ENCODE measurements at places on chromosomes 16 and 17.

GRCh38 chr16:50615891-50616290, 65.2 kb downstream of the SNX20 start:
- no peak for DNase-seq

GRCh38 chr17:13096291-13096690, 78.5 kb upstream of the ELAC2 start:
- DNase-seq = no peak

- DNase-seq = no peak
These were observed 4.2 kb downstream of the KRT24 start for GRCh38 chr17:40699371-40699770.

GRCh38 chr17:199191-199604, 17.7 kb upstream of the DOC2B start:
- DNase-seq = no peak

- DNase-seq = no peak
These were observed 14.6 kb downstream of the RBBP6 start for GRCh38 chr16:24553983-24554382.

DNA sequence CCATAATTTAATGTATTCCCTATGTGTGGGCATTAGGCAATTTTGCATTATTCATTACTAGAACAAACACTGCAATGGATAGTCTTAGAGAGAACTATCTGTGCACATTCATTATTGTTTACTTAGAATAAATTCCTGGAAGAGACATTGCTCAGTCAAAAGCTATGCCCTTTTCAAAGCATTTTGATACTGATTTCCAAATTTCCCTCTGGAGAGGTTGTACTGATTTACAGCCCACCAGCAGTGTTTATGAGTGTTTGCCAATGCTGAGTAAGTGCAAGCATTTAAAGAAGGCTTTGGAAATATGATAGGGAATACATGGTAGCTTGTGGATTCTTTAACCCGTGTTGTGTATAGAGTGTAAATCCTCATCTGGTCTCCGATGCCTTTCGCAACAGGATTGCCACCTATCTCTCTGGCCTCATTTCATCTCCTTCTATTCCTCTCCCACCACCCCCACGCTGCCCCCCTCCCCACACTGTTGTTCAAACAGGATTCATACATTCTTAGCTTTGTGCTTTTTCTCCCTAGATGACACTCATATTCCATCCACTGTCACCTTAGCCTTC, 33.4 kb upstream of the MMD start:
- DNase-seq = no peak

DNA sequence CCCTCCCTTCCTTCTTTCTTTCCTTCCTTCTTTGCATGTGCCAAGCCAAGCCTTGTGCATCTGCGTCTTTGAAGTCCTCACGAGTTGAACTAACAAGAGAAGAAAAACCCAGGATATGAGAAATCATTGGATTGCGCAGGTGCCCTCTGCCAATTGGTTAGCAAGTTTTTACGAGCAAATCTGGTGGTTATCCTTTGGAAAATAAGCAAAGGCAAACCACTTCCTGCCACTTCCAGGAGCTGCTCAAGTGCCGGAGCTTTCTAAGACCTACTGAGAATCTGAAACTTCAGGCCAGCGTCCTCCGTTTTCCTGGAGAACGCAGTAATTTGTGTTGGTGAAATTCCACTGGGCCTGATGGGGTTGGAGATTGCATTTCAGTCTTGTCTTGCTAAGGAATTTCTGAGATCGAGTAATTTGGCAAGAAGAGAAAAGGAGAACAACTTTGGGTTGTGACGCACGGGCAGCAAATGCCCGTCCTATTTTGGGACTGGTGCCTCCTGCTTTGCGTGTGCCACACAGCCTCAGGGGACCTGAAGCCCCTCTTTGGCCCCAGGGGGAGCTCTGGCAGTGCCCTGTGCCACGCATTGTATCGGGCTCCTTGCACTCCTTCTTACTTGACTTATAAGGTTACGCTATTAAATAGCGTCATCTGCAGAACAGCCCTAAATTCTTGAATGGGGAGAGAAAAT, 56.4 kb downstream of the CMIP start:
- no peak for DNase-seq

- DNase-seq = no peak
These were observed 56.1 kb downstream of the ARSG start for GRCh38 chr17:68347380-68347779.

DNA sequence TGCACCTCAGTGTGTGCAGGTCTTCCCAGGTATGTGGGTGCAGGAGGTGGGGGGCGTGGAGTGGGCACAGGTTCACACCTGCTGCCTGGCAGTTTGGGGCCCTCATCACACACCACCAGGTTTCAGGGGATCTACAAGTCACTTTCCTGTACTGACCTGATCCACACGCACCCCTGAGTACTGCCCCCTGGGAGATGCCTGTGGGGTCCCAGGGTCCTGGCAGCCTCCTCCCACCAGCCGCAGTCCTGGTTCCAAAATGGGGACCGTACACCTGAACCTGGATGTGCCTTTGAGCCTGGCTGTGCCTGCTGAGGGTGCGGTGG, 25.9 kb downstream of the RNF213 start:
- no peak for DNase-seq

- DNase-seq = no peak
These were observed 212.3 kb upstream of the CDH13 start for GRCh38 chr16:82414476-82414875.

- no peak for DNase-seq
These were observed 22.9 kb downstream of the ITPRIPL2 start for GRCh38 chr16:19136549-19137196.

DNA sequence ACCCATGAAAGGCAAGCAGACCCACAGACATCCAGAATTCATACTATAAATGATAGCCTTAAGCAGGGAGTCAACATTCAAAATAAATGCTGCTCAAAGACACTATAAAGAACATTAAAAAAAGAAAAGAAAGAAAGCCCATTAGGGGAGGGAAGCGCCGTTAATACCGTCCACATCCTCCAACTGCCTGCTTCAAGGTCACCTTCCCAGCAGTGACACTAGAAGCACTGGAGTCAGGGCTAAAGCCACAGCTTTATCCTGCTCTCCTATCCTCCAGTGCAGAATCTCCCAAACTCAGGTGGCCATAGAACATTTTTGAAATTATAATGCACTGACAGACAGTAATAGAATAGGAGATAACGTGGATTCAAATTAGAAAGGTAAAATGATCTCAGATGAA, 59.4 kb downstream of the TEX2 start:
- no peak for DNase-seq

DNA sequence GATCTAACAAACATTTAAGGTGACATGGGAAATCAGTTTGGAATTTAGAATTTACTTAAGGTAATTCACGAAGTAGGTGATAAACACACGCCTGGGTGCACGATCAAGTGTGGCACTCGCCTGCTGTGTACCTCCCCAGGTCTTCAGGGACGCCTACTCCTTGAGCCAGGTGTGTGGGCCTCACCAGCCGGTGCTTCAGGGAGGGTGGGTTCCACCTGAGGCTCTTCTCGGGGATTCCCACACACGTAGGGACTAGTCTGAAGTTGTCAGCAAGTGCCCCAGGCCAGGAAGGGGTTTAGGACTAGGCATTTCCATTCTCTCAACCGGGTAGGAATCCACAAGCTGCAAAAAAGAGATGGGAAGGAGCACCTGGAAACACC, 9.8 kb upstream of the NAT9 start:
- DNase-seq = no peak

- no peak for DNase-seq
These were observed 520.8 kb downstream of the WWOX start for GRCh38 chr16:78620291-78620690.

- no peak for DNase-seq
These were observed 250.8 kb upstream of the RPL38 start for GRCh38 chr17:73952480-73953205.

GRCh38 chr16:71854369-71854948, 8.7 kb downstream of the ATXN1L start:
- DNase-seq = no peak

- DNase-seq = no peak
These were observed 181.3 kb downstream of the HS3ST3A1 start for GRCh38 chr17:13420418-13420826.

DNA sequence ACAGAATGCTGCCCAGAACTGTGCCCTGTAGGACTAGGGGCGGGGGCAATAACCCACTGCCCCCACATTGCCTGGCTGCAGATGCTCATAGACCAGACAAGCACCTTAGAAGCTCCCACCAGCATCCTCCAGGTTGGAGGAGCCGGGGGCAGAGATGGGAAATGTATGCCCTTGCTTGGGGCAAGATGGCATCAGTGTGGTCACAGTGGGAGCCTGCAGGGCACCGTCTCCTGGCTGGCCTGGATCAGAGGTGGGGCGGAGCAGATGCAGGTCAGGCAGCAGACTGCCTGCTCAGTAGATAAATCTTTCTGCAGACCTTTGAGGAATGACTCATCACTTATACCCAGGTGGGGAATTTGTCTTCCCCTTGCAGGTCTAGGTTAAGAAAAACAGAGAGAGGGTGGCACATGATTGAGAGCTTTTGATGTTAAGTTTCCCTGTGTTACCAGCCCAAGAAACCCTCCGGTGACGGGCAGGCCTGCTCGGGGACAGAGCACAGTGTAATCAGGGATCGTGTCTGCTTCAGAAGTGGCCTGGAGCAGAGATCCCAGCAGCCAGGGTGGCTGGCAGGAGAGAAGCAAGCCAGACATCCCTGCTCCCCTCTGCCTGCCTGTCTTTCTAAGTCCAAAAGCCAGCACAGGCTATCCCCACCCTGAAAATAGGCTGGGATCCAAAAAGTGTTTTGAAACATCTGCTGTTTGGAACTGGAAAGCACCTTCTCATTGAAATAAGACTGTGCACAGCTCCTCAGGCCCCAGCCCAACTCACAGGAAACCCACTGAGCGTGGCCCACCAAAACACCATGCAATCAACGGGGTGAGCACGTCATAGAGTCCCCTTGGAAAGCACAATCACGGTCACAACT, 50.7 kb upstream of the RPL38 start:
- no peak for DNase-seq

GRCh38 chr17:33028778-33029177, 37.1 kb downstream of the SPACA3 start:
- no peak for DNase-seq

GRCh38 chr16:21565861-21566669, 33.3 kb upstream of the METTL9 start:
- DNase-seq = no peak

DNA sequence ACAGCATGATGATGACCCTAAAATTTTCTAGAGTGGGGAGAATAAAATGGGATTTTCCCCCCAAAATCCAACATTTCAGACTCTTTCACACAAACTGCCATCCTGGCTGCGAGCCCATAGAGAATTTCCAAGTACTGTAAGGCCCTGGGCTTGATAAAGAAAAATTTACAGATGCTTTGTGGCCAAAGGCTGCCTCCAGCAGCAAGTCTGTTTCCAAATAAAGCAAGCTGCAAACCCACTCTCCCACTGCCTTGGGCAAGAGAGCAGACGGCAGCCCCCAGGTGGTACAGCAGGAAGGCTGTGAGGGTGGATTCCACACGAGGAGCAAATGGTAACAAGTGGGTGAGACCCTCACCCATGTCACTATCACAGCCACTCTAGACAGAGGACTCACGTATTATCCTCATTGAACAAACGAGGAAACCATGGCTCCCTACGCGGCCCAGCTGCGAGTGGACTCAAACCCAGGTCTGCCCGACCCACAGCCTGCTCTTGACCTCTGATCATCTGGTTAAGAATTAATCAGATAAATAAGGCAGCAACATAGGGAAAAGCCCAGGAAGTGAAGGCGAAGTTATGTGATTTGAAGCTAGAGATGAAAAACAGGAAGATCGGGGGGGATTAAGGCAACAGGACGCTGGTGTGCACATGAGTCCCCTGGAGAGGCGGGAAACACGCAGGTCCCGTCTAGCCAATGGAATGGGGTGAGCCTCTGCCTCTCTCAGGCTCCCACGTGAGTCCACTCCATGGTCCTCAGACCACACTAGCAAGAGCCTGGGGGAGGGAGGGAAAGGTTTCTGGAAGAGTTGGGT, 37.4 kb downstream of the AXIN2 start:
- no peak for DNase-seq

DNA sequence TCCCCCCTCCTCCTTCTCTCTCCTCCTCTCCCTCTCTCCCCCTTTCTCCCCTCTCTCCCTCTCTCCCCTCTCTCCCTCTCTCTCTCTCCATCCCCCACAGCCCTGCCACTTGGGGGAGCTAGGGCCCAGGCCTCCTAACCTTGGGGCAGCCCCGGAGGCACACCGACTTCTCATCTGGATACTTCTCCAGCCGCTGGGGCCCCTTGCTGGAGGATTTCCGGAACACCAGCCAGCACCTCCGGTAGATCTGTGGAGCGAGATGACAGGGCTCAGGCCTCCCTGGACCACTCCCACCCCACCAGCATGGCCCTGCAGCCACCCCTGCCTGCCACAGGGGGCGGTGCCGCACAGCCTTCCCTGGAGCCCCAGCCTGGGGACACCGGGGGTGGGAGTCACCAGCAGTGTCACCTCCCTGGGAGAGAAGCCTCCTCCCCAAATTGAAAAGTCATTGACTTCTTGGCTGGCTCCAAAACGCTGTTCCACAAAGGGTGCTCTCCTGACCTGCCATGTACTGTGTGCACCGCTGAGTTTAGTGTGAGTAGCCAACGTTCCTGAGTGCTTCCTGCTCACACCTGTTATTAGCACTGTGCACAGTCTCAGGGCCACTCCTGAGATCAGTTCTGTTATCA, 10.5 kb downstream of the DOK4 start:
- no peak for DNase-seq

DNA sequence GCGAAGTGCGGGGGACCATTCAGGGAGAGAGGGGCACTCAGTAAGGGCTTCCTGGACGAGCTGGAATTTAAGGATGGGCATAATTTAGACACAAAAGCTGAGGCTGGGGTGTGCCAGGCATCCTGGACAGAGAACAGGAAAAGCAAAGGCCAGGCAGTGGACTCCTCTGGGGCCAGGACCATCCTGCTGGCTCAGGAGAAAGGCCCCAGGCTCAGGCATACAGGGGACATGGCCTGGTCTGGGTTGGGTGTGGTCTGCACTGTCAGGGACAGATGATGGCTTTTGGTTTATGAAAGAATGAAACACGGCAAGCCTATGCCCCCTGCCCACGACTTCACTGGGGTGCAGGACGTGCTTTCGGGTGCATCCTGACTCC, 48.9 kb upstream of the DOC2B start:
- peak; percentile 16 for DNase-seq

- DNase-seq = no peak
These were observed 22.3 kb downstream of the NPTX1 start for GRCh38 chr17:80453998-80454556.

DNA sequence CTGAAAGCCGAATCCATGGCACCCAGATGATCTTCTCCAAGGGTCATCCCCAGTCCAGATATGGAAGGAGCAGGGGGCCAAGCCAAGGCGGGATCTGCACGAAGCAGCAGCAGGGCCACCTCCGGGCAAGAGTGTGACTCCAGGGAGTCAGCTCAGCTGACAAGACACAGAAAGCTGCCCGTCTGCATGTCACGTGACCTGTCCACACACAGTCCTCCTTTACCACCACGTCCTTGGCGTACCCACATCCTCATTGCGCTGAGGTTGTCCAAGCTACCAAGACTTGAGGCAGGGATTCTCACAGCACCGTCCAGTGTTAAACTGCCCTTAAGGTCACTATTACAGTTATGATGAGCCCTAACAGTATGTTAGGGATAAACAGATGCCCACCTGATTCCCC, 11.3 kb upstream of the CYTH1 start:
- no peak for DNase-seq

GRCh38 chr16:65537336-65537735, 415.5 kb upstream of the CDH11 start:
- no peak for DNase-seq

Data from ovary (tissue), 10 donors.